ENCODE measurements at places on chromosomes 3 and 15.

- DNase-seq, result no peak
Observed at GRCh38 chr15:89857673-89858072, 36.1 kb downstream of the AP3S2 start.

DNA sequence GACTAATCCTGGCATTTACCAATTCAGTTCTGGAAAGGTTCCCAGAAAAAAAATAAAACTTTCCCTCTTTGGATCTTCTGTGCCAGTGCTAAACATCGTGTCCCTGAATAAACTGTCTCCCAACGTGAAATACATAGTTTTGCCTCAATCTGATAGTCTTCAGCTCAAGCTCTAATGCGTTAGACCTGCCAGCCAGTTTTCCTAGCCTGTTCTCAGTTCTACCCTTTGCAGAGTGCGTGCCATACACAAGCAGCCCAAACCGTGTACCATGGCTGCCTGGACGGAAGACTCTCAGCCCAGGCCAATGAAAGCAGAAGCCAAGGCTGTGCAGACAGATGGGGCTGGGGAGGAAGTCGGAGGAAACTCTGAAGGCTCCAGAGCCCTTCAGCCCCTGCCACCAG lies 11.4 kb upstream of the OCA2 start:
- DNase-seq, result no peak

GRCh38 chr3:186333256-186333655 lies 28.8 kb downstream of the DGKG start:
- no peak for DNase-seq

GRCh38 chr3:37377670-37378069 lies 203.3 kb upstream of the LRRFIP2 start:
- no peak for DNase-seq
